ENCODE measurements at places on chromosomes 5 and 9.

GRCh38 chr5:16120579-16120978 is 59.0 kb downstream of the MARCHF11 start:
- no peak for DNase-seq

- no peak for DNase-seq
These were observed 17.1 kb downstream of the ARSK start for GRCh38 chr5:95572016-95572415.

- DNase-seq = no peak
These were observed 110.4 kb downstream of the TLE4 start for GRCh38 chr9:79682076-79682736.

- no peak for DNase-seq
These were observed 839.3 kb upstream of the WWC1 start for GRCh38 chr5:167452136-167452535.

DNA sequence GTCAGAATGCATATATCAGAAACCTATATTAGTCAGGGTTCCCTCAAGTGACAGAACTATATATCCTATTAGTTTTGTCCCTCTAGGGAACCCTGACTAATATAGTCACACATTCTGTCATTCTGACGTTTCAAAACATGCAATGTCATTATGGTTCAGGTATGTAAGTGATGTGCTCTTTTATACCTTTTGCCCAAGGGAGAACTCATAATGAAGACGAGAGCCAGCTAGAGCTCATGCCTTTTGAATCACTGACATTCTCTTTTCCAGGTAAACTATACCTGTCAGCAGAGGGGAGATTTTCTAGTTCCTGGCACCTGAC is 576.7 kb downstream of the LRRC70 start:
- DNase-seq = no peak

DNA sequence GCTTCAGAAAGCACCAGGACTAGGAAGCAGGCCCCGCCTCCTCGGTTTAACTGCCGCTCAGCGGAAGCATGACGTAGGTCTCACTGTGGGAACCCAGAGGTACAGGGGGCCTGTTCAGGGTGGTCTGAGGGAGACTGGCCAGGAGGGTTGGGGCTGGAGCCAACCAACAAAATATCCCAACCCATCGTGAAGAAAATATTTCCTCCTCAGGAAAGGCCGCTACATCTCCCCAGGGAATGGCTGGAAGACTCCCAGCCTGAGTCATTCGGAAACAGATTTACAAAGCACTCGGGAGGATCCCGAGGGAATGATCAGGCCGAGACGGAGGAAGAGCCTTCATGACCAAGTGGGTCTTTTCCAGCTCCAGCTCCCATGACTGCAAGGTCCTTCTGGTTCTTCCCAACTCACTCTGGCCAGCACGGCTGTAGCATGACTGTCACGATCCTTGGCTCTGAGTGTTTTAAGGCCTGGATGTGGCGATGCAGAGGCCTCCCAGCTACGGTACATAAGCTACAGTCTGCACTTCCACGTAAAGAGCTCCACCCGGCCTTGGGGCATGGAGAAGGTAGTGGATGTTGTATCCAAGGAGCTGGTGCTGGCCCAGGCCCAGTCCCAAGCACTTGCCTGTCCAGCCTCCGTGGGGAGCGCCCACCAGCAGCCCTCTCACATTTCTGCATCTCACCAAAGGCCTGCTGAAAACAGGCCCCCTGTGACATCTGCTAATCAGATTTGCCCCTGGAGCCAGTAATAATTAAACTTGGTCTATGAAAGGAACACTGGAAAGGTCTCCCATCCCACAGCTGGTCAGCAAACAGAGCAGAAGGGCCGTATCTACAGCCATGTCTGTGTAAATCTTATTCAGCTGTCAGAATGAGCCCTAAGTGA is 100.6 kb downstream of the LHFPL2 start:
- no peak for DNase-seq

- DNase-seq = no peak
These were observed 28.1 kb downstream of the PIK3R1 start for GRCh38 chr5:68243681-68244080.

- no peak for DNase-seq
These were observed 71.0 kb downstream of the BRINP1 start for GRCh38 chr9:119298076-119298853.

GRCh38 chr5:107831612-107832395 is 161.1 kb upstream of the EFNA5 start:
- DNase-seq = no peak

GRCh38 chr9:99019510-99020331 is 76.0 kb downstream of the COL15A1 start:
- DNase-seq = no peak

DNA sequence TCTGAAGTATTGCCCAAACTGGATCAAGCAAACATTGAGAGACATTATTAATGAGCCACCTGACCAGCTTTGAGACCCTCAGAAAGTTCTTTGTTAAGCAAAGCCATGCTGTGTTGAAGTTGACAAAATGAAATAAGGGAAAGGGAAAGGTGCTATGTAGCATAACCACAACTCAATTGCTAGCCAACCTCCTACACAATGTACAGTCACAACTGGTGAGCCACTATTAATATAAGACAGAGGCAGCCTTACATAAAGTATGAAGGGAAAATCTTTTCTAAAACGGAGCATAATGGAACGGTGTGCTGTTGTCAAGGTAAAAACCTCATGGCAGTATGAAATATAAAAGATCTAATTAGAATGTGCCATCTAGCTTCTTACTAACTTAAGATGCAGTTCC is 375.8 kb upstream of the ST8SIA4 start:
- DNase-seq = no peak

- no peak for DNase-seq
These were observed 978 bp downstream of the P4HA2 start for GRCh38 chr5:132226516-132227234.

- no peak for DNase-seq
These were observed 365.1 kb upstream of the PRR16 start for GRCh38 chr5:120098902-120099535.

- no peak for DNase-seq
These were observed 452.2 kb downstream of the KDM4C start for GRCh38 chr9:7209990-7210389.

DNA sequence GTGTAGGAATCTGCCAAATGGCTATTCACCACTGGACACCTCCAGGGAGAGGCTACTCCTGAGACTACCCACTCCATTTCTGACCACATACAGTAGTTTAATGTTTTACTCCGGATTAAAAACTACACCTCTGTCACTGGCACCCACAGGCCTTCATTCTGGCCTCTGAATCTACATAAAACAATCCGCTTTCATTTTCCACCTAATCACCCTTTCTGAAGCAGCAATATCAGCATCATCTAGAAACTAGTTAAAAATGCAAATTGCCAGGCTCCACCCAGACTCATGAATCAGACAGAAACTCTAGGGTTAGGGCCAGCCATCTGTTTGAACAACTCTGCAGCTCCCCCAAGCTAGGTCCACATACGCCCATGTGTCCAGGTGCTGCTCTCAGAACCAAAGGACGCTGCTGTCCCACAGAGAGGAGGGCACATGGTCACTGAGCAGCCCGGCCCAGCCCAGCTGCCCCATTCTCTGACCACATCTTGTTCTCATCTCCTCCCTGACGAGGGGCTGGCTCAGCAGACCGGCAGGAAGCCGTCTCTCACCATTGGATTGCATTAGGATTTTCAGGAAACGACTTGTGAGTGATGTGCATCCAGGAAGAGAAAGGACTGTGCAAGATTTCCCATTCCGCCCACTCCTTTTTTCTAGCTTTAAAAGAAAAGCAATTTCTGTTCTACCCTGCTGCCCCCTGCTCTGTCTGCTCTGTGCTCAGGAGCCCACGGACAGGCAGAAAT is 34.7 kb downstream of the ADAM19 start:
- no peak for DNase-seq

DNA sequence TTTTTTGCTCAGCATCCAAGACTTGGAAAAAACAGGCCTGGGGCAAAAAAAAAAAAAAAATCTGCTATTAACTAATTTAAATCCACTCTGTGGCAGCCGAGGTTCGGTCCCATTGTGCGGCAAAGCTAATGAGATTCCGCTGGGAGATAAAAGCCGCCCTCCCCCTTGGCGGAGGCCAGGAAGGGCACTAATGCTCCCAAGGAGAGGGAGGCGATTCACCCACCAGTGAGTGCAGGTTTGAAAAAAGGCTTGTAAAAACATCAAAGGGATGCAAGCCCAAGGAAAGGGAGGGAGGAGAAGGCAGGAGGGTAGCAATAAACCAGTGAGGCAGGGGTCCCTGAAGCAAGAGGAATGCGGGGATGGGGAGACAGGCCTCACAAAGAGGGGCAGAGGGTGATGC is 129.5 kb upstream of the RAPGEF1 start:
- no peak for DNase-seq

DNA sequence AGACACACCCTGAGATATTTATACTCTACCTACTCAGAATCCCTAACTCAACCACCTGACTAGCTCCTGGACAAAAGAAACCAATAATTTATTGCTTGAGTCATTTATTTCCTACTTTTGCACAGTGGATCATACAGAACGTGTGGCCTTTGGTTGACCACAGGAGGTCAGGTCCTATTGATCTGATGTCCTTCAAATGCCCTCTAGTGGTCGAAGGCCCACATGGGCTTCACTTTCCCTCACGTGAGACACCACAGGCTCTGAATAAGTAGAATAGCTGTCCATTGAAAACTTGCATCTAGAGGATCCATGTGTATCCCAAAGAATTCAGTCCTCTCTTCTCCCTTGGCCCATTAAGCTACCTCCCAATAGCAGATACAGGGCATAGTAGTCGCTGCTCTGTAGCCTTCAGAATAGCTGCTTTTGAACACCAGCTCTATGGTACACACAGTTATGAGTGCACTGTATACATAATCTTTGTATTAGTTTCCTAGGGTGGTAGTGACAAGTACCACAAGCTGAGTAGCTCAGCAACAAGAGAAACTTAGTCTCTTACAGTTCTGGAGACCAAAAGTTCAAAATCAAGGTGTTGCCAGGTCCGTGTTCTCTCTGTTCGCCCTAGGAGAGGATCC is 177.6 kb upstream of the SMARCA2 start:
- DNase-seq = no peak

- no peak for DNase-seq
These were observed 5.6 kb downstream of the RAD23B start for GRCh38 chr9:107288701-107289100.

DNA sequence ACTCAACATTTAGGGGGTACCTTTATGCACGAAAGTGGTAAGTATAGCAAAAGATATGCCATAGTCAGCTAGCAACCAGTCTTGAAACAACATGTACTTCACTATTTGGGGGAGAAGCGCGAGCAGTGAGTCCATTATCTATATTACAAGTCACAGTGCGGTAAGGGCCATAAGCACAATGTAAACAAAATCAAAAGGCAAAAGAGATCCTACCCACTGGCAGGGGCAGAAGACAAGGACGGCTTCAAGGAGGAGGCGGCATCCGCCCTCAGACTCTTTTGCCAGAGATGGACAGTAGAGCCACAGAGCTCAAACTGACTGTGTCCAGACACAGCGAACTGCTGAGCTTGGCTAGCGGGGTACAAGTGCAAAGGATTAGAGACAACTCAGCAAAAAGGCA is 9.6 kb downstream of the MAPK9 start:
- DNase-seq = no peak

DNA sequence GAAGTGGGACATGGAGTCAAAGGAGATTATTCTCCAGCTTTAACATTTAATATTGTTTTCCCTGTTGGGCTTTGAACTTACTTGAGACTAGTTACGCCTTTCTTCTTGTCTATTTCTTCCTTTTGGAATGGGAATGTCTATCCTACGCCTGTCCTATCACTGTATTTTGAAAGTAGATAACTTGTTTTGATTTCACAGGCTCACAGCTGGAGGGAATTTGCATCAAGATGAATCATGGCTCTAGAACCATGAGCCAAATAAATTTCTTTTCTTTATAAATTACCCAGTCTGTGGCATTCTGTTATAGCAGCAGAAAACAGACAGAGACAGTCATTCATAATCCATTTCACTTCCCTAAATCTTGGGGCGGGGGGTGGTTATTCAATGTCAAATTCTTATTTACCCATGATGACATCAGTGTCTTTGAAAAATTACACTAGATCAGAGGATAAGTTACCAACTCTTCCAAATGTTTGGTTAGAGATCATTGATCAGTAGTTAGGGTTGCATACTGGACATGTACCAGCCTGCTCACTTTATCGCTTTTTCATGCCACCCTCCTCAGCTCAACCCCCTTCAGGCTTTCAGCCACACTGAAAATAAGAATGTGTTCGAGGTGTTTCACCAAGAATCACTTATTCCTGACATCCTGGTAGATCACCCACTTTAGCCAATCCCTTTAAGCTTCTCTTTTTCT is 419.6 kb upstream of the PIK3R1 start:
- no peak for DNase-seq

DNA sequence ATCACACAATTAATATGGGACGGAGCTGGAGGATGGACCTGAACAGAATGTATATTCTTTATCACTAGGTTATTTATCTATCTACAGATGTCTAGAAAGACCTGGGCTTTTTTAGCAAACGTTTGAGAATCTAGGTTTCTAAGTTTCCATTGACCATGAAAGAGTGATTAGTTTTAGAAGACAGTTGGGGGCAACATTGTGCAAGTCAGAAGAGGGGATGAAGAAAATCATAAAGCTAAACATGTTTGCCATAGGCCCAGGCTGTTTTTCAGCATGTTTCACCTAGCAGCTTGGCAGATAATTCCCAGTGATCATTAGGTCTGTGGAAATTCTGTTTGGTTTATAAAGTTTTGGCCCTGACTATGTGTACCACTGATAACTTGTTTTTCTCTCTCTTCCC is 44.1 kb upstream of the CDKN2B start:
- no peak for DNase-seq

- DNase-seq = no peak
These were observed 2.7 kb upstream of the CXXC5 start for GRCh38 chr5:139645430-139645871.

- DNase-seq = no peak
These were observed 431.9 kb downstream of the DMAC1 start for GRCh38 chr9:7367726-7368125.

DNA sequence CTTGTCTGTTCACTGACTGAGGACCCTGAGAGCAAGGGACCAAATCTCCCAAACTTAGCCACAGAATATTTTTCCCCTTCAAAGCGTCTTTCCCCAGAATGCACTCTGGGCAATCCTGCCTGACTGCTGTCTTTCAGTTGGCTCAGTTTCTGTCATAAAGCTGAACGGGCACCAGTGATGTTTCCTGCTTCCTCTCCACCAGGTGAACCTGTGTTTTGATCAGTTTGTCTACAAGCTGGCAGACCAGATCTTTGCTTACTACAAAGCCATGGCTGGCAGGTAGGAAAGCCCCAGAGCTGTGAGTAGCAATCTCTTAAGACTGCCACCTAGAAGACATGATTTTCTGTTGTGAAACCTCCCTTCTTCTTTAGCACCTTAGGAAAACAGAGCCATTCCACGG is 61.8 kb downstream of the CYFIP2 start:
- DNase-seq = no peak
